ENCODE measurements at places on chromosomes 5 and 9.

- peak; percentile 69 for DNase-seq
These were observed at the start of gene PGGT1B for GRCh38 chr5:115262321-115263077. Gene PGGT1B, minus strand, starts transcription at chr5:115262877. Its CDS starts 26 bp downstream, at chr5:115262851.

DNA sequence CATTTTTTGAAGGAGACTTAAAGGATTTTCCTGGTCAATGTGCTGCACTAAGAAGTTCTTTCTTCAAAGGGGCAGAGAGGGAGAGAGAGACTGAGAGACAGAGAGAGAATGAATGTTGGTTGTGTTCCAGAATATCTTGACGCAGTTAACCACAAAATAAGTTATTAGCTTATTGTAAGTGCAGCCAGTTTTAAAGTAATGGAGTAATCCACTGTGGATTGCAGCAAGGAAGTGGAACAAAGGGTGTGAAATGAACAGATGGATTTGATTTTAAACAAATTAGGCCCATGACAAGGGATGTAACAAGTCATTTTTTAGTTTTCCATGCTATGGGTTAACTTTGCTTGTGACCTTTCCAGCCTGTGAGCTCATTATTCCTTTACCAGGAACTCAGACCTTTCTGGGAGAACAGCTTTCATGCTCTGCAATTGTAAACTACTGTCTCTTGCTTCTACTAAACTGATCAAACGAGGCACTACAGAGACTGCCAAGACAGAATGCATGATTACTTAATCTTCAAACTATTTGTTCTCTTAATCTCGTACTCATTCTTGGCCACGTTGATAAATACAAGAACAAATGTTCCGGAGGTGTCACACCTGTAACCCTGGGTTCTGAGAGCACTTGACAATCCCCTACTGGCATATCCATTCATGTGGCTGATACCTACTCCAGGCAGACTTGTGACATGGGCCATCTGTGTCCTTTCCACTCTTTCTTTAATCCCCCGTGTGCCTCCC lies 131.1 kb downstream of the TLE1 start:
- DNase-seq, result no peak

- no peak for DNase-seq
These were observed 20.2 kb upstream of the AGXT2 start for GRCh38 chr5:35067985-35068384.

DNA sequence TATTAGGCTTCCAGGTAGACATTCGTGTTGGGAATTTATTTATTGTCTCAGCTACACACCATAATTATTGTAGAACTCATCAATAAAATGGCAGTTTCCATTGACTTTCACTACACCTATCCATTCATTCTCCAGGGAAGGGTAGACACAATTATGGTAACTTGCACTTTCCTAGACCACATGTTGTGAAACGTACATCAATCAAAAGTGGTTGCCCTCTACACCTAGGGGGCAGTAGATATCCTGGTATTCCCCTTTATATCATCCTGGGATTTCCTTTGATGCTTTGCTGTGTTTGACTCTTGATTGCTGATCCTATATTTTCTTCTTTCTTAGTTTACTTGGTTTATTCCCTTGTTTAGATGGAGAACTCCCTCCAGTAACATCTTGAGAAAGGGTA lies 47.9 kb downstream of the ADGRV1 start:
- no peak for DNase-seq

DNA sequence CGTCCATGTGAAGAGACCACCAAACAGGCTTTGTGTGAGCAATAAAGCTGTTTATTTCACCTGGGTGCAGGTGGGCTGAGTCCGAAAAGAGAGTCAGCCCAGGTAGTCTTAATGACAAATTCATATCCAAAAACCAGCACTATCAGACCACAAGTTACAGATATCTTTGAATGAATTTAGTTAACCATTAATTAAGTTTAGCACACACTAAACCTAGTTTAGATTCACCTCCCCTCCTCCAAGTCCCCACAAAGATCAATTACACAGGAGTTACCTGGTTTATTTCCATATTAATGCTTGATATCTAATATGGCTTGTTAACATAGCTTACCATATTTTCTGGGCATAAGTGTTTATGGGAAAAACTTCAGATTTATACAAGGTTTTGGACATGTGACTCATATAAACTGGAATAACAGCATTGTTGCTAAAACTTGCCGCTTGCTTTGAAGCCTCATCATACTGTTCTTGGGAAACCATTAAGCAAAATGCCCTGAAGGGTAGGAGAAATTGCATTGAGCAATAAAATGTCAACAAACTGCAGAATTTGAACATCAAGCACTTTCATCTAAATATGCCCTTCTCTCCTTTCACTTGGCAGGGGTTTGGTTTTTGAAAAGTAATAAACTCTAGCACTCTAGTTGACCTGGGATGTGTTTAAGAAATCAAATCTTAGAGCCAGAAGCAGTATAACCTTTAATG lies 166.9 kb downstream of the SNCAIP start:
- DNase-seq, result no peak

- no peak for DNase-seq
These were observed 65.1 kb downstream of the MACROH2A1 start for GRCh38 chr5:135333732-135334515.

DNA sequence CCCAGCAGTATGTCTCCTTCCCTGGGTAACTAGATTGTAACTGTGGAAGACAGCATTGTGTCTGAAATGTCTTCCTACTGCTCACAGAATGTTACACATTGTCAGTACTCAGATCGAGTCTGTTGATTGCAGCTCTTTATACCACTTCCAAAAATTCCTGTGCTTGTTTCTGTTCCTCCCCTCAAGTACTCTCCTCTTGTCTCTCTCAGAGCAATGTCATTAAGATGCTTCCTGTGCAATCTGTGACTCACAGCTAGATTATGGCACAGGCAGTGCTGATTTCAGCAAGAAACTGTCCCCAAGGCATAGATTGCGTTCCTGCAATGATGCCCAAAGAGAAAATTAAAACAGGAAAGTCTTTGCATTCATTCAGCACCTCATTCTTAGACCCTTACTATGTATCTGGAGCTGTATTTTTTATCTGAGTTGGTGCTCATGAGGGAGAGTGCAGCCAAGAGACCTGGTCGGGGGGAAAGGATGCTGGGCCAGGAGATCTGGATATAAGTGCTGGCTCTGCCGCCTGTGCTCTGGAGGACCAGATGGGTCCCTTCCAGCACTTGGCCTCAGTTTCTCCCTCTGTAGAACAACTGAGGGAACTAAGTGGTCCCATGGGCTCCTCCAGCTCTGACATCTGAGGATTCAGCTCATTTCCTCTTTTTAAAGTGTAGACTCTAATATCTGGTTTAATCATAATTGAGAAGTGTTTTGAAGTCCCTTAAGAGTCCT lies 40.8 kb upstream of the GNPDA1 start:
- DNase-seq, result no peak

DNA sequence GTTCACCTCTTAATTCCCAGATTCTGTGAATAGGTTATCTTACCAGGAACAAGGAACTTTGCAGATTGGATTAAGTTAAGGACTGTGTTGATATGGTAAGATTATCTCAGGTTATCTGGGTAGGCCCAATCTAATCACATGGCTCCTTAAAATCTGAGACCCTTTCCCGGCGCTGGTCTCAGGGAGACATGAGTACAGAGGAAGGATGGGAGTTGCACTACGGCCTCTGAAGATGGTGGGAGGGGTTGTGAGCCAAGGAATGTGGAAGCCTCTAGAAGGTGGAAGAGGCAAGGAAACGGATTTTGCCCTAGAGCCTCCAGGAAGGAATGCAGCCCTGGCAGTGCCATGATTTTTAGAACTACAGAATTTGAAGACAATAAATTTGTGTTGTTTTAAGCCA lies 95.1 kb downstream of the AK8 start:
- no peak for DNase-seq

GRCh38 chr5:111735583-111736270 lies 21.3 kb downstream of the NREP start:
- no peak for DNase-seq

- no peak for DNase-seq
These were observed 1860.7 kb upstream of the WWC1 start for GRCh38 chr5:166430491-166431319.

DNA sequence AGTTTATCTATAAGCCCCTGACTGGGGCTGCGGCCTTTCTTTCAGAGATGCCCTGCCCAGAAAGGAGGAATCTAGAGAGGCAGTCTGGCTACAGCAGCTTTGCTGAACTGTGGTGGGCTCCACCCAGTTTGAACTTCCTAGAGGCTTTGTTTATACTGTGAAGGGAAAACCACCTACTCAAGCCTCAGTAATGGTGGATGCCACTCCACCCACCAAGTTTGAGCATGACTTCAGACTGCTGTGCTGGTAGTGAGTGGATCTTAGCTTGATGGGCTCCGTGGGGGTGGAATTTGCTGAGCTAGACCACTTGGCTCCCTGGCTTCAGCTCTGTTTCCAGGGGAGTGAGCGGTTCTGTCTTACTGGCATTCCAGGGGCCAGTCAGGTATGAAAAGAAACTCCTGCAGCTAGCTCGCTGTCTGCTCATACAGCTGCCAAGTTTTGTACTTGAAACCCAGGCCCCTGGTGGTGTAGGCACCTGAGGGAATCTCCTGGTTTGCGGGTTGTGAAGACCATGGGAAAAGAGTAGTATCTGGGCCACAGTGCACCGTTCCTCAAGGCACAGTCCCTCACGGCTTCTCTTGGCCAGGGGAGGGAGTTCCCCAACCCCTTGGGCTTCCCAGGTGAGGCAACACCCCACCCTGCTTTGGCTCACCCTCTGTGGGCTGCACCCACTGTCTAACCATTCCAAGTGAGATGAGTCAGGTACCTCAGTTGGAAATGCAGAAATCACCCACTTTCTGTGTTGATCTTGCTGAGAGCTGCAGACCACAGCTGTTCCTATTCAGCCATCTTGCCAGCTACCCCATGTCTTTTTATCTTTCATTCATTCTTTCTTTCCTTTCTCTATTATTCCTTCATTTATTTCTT lies 211.8 kb upstream of the C9orf72 start:
- no peak for DNase-seq
